DMS79 treated with DMSO at 0.1 percent for 48 hours (cell line): ENCODE measurements at places on chromosomes 7 and 10.
A peak's percentile ranks its signal among the peaks of the same experiment; 100 is the strongest.

DNA sequence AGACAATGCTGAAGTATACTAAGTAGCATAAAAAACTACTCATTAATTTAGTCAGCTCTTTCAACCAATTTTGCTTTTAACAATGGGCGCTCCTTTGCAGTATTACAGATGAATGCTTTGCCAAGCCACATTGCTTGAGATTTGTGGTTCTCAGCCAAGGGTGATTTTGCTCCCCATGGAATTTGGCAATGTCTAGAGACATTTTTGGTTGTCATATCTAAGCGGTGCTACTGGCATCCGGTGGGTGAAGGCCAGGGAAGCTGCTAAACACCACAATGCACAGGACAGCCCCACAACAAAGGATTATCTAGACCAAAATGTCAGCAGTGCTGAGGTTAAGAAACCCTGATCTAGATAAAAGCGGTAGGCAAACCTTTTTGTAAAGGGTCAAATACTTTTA is 112.0 kb downstream of the UBE2H start:
- DNase-seq, result peak; percentile 25

DNA sequence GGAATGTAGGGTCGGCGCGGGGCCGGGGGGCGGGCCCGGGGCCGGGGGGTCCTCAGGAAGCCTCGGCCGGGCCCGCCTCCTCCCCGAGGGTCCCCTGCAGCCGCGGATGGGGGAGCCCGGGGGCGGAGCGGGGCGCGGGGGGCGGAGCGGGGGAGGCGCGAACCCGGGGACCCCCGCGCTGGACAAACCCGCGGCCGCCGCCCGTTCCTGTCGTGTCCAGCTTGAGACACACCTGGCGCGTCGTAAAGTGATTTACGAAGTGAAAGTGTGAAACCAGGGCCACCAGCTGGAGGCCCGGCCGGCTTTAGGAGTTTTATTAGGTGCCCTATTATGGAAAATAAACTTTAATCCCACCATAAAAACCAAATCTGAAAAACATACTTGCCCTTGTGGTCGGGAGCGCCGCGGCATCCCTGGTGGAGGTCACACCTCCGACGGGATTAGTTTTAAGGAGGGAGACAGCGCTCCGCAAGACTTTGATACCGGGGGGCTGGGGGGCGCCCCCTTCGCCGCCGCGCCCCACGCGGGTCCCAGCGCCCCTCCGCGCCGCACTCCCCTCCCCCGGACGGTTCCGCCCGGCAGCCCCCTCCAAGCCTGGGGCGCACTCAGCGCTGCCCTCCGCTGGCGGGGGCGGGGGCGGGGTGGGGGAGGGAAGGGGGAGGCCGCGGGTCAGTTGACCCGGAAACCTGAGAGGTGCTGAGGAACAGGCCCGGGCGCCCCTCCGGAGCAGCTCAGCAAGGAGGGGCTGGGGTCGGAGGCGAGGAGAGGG is 10.3 kb downstream of the MNX1 start:
- peak; percentile 36 for DNase-seq

GRCh38 chr7:143485094-143485493 is 7.4 kb downstream of the TAS2R41 start:
- DNase-seq, result no peak

DNA sequence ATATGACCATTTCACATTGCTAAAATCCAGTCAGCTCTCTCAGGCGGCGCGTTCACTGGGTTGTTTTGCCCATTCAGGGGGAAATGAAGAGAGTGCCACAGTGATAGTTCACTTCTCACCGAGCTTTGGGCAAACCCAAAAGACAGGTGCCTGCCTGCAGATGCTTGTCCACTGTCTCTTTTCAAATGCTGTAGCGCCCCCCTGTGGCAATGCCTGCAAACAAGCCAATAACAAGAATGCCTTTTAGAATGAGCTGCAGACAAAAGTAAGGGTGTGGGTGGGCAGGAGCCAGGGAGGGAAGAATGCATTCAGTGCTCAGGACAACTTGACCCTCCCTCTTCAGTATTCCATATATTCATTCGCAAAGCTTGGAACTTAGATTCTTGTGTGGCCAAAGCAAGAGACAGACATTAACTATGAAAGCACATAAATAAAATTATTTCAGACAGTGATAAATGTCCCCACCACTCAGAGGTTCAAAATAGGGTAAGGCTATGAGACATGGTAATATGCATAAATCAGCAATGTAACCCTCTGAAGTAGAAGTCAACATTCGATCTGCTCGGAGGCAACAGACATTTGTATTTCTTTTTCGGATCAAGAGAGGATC is 86.9 kb downstream of the JAZF1 start:
- DNase-seq, result peak; percentile 65

GRCh38 chr10:43955978-43956377 is 307.3 kb upstream of the ZNF32 start:
- DNase-seq, result no peak
